ENCODE measurements at places on chromosomes 5 and 9.

DNA sequence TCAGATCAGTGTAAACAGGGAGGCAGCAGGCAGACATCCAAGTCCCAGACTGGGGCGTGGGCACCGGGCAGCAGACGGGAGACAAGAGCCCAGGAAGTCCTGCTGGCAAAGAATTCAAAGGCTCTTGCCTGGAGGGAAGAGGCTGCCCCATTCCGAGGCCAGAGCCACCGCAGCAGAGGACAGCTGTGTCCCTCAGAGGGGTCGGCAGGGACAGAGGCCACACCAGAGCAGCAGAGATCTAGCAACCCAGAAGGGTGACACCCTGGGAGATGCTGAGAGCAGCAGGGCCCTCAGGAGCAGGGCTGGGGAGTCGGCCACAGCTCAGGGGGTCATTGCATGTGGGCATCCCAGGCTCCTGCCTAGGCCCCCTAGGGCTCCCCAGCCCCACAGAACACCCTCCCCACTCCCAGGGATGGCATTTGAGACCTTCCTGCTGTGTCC lies 29.1 kb downstream of the ADAMTS2 start:
- no peak for DNase-seq

DNA sequence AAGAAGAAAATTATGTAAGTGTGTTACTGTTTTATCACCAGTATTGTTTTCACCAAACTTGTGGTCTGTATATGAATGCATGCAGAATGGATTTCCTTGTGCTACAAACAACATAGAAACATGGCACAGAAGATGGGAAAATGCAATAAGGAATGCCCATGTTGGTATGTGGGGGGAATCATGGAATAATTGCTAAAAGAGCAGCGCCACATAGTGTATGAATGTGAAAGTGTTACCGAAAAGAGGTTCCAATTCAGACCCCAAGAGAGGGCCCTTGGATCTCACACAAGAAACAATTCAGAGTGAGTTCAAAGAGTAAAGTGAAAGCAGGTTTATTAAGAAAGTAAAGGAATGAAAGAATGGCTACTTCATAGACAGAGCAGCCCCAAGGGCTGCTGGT lies 26.4 kb upstream of the TYRP1 start:
- no peak for DNase-seq

DNA sequence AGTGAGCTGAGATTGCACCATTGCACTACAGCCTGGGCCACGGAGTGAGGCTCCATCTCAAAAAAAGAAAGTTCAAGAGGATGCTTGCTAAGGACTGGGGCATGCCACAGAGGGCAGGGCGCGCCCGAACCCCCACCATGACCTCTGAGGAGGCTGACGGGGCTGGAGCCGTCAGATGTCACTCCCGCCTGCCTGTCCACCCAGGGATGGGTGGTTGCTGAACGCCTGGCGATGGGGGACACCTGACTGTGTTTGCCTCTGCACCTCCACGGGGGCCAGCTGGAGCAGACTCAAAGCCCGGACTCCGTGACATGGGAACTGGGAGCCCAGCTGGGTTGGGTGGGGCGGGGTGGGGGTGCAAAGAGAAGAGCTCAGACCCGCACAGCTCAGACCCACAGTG lies 31.9 kb downstream of the ADAMTSL2 start:
- DNase-seq, result no peak

- DNase-seq, result no peak
These were observed 36.3 kb upstream of the PALM2AKAP2 start for GRCh38 chr9:109743696-109744095.

DNA sequence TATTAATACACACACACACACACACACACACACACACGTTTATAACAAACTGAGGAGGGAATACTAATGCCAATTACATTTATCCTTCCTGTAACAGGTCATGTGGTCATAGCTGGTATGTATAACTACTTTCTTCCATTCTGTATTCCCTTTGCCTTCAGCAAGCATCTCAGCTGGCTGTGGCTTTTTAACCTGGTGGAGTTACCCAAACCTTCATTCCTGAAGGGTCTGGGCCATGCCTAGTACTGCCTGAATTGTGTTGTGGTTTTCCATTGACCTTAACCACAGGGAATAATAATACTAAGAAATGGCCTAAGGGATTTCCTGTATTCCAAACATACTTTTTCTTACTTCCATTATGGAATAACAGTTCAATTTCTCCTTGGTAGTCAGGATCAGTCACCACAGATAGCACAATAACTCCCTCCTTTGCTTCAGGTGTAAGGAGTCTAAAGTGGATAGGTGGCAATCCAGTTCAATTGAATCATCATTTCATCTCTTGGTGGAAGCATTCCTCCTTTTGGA lies 222.2 kb upstream of the MEF2C start:
- DNase-seq, result no peak

DNA sequence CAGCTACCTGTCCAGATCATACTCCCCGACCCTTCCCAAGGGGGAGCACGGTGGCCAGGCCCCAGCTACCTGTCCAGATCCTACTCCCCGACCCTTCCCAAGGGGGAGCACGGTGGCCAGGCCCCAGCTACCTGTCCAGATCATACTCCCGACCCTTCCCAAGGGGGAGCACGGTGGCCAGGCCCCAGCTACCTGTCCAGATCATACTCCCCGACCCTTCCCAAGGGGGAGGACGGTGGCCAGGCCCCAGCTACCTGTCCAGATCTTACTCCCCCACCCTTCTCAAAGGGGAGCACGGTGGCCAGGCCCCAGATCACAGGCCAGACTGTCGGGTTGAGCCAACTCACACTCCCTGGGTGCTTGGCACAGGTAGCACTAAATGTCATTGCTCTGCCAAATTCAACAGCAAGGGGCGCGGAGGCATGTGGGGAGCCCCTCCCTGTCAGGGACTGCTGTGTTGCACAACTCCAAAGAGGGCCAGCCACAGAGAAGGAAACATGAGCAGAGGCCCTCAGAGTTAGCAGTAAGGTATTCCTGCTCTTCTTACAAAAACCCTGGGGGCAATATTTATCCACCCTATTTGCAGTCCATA lies 136.9 kb downstream of the OLFM1 start:
- DNase-seq, result no peak

DNA sequence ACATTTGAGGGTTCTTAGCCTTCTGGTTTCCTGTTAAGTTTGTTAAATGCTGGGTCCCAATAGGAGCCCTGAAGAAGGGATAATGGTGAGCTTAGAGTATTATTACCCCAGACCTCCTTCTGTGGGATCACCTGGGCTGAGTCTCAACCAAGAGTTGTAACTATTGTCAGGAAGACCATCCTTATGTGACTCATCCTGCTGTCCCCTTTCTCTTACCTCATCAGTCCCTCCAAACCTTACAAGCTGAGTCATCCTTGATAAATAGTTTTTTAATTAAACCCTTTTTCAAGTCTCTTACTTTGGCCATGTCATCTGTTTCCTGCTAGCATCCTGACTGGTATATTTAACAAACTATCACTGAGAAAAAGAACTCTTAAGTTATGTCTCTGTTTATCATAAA lies 502.8 kb downstream of the LRRC70 start:
- no peak for DNase-seq

DNA sequence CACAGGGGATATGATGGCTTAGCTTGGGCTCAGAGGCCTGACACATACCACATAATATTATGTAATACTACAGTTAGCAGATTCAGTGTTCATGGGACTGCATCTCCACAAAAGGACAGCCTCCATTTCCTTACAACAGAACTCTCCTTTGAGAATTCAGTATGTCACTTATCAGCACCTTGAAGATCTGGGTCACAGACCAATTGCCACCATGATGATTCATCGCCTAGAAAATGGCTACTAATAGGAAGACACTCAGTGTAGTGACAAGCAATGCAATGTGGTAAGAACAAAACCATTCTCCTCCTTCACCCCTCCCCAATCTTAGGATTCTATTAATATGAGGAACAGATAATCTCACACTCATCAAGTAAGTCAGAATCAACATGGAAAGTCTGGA lies 38.7 kb upstream of the PRLR start:
- DNase-seq, result no peak

DNA sequence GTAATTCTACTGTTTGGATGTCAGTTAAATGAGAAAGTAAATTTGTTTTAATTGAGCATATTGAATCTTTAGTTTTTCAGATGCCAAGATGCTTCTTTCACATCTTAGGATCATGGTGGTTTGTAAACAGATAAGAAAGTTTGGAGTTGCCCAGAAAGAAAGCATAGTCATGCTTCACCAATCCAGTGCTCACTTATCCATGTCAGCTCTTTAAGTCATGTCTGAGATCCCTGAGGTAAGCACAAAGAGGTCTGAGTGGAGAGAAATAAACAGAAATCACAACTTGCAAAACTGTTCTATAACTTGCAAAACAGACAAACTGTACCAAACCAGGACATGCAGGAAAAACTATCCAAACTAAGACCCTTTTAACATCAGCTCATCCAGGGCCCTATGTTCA lies 87.7 kb downstream of the OSTF1 start:
- no peak for DNase-seq

DNA sequence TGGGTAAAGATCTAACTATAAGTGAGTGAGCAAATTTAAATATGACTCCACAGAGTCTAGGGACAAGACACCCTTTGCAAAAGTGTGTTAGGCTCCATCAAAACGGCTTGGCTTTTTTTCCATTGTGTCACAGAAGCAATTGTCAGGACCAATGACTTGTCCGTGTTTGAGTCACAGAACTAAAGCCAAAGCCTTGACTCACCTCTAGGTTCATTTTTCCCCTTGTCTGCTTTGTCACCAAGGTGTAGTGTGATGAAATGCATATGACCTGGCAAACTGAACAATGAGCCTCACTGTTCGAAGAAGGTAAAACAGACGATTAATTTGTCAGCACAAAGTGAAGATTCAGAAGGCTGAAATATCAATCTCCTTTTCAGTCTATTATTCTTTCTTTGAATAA lies 331.0 kb downstream of the GLIS3 start:
- peak; percentile 86 for DNase-seq

GRCh38 chr9:25678147-25678666 lies at the start of gene TUSC1:
TSS of gene TUSC1 (minus strand) at chr9:25678444. CDS start at chr9:25678312, 132 bp downstream.
- DNase-seq, result peak; percentile 21

Measured in PC-9 (cell line).